ENCODE measurements at places on chromosomes 13 and 19. TPM values are rescaled to one million over a fixed set of nuclear protein-coding genes. Genes with fewer than 3 reads are reported as not detected.

DNA sequence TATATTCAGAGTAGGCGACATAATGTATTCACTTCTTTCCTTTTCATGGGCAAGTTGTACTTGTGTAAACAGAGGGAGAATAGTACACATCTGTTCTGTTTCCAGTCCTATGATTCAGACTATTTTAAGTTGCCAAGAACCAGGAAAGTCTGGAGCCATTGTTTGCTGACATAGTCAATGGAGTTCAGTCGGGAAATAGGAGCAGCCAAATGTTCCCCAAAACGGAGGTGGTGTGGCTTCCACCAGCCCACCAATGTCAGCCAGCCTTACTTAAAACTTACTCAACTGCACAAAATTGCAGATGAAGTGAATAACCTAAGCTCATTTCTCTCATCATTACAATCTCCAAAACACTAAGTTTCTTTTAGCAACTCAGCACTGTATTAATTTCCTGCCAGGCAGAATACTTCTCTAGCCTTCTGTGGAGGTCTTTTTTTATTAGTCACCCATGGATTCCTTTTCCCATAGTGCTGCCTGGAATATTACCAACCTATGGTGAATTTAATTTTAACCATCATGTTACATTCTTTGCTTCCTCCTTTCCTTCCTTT, 22.3 kb upstream of the CSNK1A1L start:
- H3K27me3 ChIP-seq, result no peaks in the 10 kb centered on the region
- H3K4me3 ChIP-seq, result no peak overlapping the region
- no peaks in the 10 kb centered on the region for H3K36me3 ChIP-seq
- H3K27ac ChIP-seq, result peak overlapping the region; percentile 39

GRCh38 chr19:40355975-40356680, 7.6 kb downstream of the PLD3 start:
- no peak overlapping the region for H3K27ac ChIP-seq
- H3K27me3 ChIP-seq, result no peaks in the 10 kb centered on the region
- no peak for DNase-seq
- no peak overlapping the region for H3K4me3 ChIP-seq

DNA sequence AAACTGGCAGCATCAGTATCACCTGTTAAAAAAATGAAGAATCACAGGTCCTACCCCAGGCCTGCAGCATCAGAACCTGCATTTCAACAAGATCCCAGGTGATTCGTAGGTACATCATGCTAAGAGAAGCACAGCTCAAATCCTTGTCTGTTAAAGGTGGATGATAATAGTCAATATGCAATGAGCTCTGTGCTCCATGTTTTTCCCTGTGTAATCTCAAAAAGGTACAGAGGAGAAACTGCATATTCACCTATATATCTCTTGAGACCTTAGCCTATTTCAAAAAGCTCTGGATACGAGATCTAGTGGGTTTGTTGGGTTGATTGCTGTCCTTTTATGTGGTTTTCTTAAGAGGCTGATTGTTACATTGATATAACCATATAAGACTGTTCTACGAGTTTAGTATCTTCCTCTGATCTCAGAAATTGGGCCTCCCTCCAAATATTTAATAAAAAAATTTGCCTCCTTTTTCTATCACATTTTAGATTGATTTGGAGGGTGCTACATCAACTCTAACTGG, 148.9 kb downstream of the DCT start:
- H3K36me3 ChIP-seq, result no peaks in the 10 kb centered on the region
- no peak overlapping the region for H3K27ac ChIP-seq
- H3K4me1 ChIP-seq, result peaks cover 14% of the 10 kb centered on the region

DNA sequence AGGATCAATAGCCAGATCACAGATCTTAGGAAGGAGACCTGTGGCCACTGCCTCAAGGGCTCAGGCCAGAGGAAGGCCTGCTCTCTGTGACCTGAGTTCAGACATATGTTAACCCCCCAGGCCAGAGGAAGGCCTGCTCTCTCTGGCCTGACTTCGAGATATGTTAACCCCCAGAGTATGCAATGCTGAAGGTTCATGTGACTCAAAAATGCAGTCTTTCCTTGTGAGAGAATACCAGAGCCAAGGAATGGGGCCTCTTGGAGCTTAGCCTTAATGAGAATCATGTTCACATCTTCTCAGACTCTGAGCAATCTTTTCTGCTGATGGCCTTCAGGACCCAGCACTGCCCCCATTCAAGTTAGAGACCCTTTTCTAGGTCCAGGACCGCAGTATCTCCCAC, 36.7 kb downstream of the MBNL2 start:
- no peaks in the 10 kb centered on the region for H3K36me3 ChIP-seq
- no peak for DNase-seq
- H3K4me1 ChIP-seq, result peaks cover 77% of the 10 kb centered on the region
- no peaks in the 10 kb centered on the region for H3K27me3 ChIP-seq
- peak overlapping the region; percentile 76 for H3K27ac ChIP-seq

DNA sequence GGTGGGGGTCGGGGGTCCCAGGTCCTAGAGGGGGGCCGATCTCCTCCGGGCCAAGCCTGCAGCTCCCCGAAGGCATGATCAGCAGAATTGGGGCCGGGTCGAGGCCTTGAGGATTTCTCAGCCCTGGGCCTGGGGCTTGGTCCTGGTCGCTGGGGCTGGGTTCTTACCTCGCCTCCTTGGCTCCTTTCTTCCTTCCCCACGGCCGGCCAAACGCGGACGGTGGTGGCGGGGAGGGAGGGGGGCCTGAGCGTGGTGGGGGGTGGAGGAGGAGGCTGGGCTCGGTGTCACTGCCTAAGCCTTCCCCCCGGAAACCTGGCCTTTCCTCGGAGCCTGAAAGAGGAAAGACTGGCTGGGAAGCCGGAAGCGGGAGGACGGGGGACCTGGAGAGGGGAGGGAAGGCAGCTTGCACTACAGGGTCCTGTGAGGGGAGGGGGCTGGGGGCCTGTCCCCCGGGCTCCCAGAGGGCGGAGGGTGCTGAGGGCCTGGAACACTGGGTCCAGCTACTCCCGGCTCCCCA, at the start of gene ZNF579:
Gene ZNF579 (minus strand): TSS at position 221 of the 517 bp plus-strand sequence. CDS start 1,209 bp downstream, outside the sequence.
- peak; percentile 93 for DNase-seq
- H3K36me3 ChIP-seq, result no peaks in the 10 kb centered on the region
- peak within 1 kb of the TSS; percentile 89 for H3K4me3 ChIP-seq
- H3K4me1 ChIP-seq, result peaks cover 15% of the 10 kb centered on the region

GRCh38 chr13:66859934-66860877, 369.9 kb downstream of the PCDH9 start:
- no peak overlapping the region for H3K27ac ChIP-seq
- DNase-seq, result no peak
- H3K4me1 ChIP-seq, result no peaks in the 10 kb centered on the region
- H3K4me3 ChIP-seq, result no peak overlapping the region
- no peaks in the 10 kb centered on the region for H3K27me3 ChIP-seq
- H3K36me3 ChIP-seq, result no peaks in the 10 kb centered on the region

GRCh38 chr13:80441968-80442367, 101.0 kb upstream of the SPRY2 start:
- DNase-seq, result no peak
- H3K27me3 ChIP-seq, result no peaks in the 10 kb centered on the region
- H3K4me3 ChIP-seq, result no peak overlapping the region
- H3K4me1 ChIP-seq, result peaks cover 9% of the 10 kb centered on the region
- H3K27ac ChIP-seq, result no peak overlapping the region

- H3K4me1 ChIP-seq, result no peaks in the 10 kb centered on the region
- H3K4me3 ChIP-seq, result no peak overlapping the region
- no peak overlapping the region for H3K27ac ChIP-seq
- H3K27me3 ChIP-seq, result no peaks in the 10 kb centered on the region
- no peaks in the 10 kb centered on the region for H3K36me3 ChIP-seq
These were observed 107.2 kb downstream of the CACNA1A start for GRCh38 chr19:13398780-13399726.

DNA sequence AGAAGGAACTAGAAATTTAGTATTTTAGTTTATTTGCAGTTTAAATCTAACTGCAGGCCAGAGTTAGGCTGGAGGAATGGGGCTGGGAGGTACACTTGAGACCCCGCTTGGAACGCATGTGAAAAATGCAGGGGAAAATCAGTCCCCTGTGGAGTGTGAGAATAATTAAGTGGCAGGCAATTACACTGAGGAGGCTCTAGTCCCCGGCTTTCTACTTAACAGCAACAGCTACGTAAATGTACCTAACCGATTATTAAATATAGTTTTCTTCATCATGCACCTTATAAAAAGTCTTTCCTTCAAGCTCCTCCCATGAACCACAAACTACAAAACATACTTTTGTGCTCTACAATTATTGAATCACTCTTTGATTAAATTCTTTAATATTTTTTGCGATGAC, 804 bp downstream of the ZNF708 start:
- peaks cover 4% of the 10 kb centered on the region for H3K4me1 ChIP-seq
- peaks cover 8% of the 10 kb centered on the region for H3K36me3 ChIP-seq
- DNase-seq, result no peak
- no peaks in the 10 kb centered on the region for H3K27me3 ChIP-seq

DNA sequence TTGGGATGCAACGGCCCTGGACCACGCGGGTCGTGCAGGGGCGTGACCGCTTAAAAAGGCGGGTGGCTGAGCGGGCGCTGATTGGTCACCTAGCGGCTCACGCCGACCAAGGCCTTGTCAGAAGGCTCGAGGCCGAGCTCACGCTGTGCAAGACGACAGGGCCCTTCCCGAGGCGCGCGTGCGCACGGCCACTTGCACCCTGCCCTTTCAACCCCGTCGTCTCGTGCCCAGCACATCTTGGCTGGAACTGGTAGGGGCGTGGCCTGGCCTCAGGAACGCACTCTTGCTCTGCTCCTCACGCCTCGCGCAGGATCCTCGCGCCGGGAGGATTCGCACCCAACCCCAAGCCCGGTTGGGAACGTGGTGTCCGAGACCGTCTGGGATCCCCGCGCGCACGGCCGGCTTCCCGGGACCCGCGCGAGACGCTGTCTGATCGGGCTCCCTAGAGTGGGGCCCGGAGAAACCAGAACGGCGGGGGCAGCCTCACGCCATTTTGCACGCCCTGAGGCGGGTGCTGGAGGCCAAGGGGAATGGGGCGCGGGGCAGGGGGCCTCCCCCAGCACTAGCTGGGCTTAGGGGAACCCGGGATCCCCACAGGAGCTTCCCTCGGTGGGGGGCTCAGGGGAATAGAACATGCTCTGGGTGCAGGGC, at the start of gene MEIOSIN:
Gene MEIOSIN (plus strand): TSS at position 280 of the 651 bp plus-strand sequence. CDS start 1,938 bp downstream, outside the sequence.
- DNase-seq, result no peak
- no peaks in the 10 kb centered on the region for H3K36me3 ChIP-seq
- peaks cover 13% of the 10 kb centered on the region for H3K4me1 ChIP-seq
- no peak within 1 kb of the TSS for H3K27ac ChIP-seq
- H3K4me3 ChIP-seq, result no peak within 1 kb of the TSS
- no peaks in the 10 kb centered on the region for H3K27me3 ChIP-seq

GRCh38 chr13:91185294-91185863, 162.1 kb upstream of the MIR17HG start:
- H3K36me3 ChIP-seq, result no peaks in the 10 kb centered on the region
- H3K27ac ChIP-seq, result no peak overlapping the region
- no peak for DNase-seq
- H3K4me1 ChIP-seq, result no peaks in the 10 kb centered on the region
- no peak overlapping the region for H3K4me3 ChIP-seq

Gene KLK4
- total RNA-seq, result not detected

Gene FAM83E
- 31.1 TPM for total RNA-seq

Gene ESD
- total RNA-seq, result 88.4 TPM

Gene GNG7
- 5.5 TPM for total RNA-seq

Gene PRSS57
- total RNA-seq, result not detected

Gene NANOS3
- not detected for total RNA-seq

Gene TBCB
- 82.2 TPM for total RNA-seq

Gene CGB2
- not detected for total RNA-seq

Gene ZNF565
- total RNA-seq, result 6.4 TPM

Gene PRR12
- 30.9 TPM for total RNA-seq

Gene APC2
- total RNA-seq, result 0.20 TPM

All from upper lobe of right lung (tissue), 1 donor.